ENCODE measurements at places on chromosomes 5 and 9.

DNA sequence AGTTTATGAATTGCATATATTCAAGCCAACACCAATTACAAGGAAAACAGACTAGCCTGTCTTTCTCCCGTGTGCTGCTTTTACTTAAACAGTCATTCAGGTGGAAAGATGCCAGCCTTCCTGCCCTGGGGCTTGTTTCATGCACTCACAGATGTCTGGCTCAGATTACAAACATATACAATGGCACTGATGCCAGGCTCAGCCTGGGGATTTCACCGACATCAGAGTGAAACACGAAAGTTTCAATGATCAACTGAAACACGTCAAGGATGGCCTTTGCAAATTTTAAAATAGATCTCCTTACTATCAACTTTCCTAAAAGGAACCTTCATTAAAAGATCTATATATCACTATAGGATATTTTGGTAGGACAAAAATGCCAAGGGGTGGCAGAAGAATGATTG lies 1576.5 kb downstream of the EFNA5 start:
- DNase-seq = peak; percentile 70

DNA sequence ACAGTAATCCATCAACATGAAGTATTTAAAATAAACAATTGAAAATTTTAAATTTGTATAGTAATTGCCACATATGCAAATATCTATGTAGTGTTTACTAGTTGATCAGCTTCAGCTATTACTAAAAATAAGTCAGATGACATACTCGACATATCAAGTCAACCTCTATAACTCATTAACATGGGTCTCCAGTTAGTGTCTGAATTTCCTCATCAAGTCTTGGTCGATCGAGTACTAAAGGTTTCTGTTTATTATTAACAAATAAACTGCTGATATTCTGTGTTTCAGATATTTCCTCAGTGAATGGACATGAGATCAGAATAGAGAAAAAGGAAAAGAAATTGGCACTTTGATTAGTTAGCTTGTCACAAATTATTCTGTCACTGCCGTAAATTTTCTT lies 266.5 kb upstream of the ITGA1 start:
- no peak for DNase-seq

DNA sequence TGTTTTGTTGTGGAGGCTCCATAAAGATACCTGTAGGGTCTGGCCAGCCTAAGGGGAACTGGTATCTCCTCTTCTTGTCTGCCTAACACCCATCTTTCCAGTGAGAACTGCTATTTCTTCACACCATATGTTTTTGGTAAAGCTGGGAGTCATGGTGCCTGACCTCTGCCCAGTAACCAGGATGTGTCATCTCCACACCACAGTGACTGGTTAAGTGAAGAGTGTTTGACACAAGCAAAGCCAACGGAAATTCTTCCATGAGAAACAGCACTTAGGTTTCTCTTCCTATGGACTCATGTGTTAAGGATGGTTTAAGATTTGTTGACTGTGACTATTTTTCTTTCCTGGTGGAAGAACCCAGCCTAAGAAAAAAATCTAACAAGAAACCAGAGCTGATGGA lies 111.5 kb downstream of the HTR4 start:
- no peak for DNase-seq

DNA sequence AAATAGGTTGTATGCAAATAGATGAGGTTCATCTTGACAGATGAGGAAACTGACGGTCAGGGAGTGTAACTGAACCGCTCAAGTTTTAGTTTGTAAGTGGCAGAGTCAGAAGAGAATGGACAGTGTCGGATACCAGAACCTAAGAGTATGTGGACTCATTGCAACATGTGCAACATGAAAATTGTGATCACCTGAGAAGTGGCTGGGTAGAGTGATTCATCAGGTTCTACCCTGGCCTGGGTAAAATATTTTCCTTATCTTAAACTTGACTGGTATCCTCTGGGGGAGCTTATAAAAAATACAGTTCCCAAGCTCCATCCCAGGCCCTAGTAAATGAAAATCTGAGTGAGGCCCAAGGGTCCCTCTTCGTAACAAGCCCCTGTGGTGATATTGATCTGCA lies 35.2 kb upstream of the MIER3 start:
- DNase-seq = no peak

DNA sequence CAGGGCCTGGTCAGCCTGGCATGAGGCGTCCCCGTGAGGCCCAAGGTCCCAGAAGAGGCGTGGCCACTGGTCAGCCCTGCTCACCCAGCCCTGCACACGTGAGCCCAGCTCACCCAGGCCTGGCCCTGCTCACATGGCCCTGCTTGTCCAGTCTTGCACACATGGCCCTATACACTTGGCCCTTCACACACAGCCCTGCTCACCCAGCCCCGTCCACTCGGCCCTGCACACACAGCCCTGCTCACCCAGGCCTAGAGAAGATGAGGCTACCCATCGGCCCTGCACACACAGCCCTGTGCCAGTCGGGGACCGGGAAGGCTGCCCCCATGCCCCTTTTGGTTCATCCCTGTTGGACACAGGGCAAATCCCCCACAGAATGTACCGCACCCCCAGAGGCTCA lies 28.4 kb downstream of the ZDHHC11B start:
- DNase-seq = no peak

DNA sequence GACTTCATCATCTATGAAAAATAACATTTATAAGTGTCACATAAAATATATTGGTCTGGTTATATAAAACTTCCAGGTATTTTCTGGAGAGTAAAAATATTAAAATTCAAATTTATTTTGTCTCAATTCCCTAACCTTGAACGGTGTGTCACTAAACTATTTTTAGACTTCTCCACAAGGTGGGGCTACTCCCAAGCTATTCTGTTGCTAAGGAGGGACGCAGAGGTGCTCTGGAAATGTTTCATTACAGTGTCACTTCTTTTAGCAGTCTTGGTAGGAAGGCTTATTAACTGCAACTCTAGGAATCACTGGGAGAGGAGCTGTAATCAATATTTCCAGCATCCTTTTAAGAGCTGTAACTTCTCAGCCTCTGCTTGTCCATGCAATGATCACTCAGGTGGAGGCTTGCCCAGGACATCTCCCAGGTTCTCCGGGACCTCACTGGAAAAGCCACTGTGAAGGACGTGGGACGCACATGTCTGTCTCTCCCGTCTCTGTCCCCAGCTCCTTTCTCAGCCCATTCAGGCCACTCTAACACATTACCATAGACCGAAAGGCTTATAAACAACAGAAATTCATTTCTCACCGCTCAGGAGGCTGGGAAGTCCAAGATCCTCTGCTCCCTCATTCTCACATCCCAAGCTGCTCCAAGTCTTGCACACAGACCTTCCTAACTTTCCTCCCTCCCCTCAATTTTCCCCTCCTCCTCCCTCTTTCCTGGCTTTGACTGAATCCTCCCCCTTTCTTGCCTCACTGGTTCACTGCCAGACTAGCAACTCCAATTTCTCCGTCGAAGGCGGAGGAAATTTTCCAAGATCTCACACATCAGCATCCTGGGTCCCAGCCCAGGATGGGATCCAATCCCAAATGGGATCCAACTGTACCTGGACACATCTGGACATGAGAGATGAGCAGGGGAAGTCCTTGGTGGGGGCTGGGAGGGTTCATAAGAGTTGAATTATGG lies 32.7 kb upstream of the DNAH5 start:
- peak; percentile 69 for DNase-seq

DNA sequence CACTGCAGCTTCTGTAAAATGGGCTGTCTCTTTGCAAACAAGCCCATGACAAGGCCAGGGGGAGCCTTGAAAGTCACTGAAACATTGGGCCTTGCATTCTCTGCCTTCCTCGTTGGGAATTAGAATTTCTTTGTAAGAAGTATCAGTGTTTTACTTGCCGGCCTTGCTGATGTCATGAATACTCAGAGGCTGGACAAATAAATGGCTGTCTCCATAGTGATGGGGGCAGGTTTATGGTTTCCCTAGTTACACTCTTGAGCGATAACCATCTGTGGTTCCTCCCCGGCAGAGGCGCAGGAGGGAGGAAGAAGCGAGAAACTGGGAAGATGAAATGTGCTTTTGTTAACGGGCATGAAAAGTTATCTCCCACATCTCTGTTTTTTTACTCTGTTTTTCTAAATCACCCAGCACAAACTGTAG lies 272.7 kb upstream of the PANK3 start:
- DNase-seq = peak; percentile 67

GRCh38 chr5:26761446-26761845 lies 276.9 kb downstream of the CDH9 start:
- no peak for DNase-seq

- peak; percentile 61 for DNase-seq
Observed at GRCh38 chr5:11619339-11620024, 284.8 kb downstream of the CTNND2 start.

DNA sequence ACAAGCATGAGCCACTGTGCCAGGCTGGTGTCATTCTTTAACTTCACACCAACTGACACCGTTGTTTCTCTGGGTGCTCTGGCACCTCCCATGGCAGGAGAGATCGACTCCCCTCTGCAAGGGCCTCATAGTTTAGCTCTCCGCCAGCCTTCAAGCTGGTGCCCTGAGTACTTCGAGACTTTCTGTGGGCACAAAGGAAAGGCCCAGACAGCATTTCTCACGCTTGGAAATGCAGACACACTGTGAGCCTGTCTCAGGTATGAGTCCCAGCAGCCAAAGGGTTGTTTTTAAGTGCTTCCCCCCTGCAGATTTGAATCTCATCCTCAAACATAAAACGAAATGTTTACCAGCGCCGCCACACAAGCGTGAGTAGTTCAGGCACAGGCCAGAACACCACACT lies 11.1 kb upstream of the TCF7 start:
- no peak for DNase-seq

GRCh38 chr9:114606068-114606467 lies 5.0 kb upstream of the TMEM268 start:
- DNase-seq = no peak

DNA sequence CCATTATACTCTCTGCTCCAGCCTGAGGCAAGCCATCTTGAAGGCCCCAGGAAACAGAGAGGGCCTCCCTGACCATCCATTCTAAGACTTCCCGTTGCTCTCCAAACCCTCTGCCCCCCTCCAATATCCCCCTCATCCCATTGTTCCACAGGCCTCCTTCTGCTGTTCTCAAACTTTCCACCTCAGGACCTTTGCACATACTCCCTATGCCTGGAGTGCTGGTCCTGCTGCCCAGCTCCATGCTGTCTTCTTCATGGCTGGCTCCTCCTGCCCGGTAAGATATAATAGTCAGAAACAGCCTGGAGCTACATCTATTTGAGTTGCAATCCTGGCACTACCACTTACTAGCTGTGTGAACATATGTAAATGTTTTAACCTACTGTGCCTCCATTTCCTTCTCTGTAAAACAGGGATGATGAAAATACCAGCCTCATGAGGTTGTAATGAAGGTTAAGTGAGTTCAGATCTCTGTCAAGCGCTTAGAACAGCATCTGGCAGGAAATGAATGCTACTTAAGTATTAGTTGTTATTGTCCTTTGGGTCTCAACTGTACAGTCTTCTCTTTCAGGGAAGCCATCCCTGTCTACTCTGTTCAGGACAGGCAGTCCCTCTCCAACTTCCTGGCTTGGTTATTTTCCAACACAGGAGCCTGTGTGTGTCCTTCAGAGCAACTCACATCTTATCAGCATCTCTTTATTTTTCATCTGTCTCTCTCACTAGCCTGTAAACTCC lies 45.8 kb downstream of the TMOD1 start:
- DNase-seq = no peak

DNA sequence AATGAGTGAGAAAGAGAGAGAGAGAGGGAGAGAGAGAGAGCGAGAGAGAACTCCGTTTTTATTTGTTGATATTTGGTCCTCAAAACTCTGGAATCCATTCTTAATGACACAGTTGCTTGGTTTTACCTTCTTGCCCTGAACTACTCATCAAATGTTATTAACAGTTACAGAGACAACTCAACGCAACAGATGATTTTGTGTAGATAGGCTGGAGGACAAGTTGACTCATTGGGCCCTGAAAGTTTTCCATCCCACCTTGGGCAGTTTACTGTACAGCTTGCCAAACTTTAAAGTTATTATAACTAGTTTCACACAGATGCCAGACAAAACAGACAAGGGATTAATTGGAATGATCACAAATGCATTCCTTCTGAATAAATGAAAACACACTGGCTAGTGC lies 339.9 kb downstream of the ARL15 start:
- peak; percentile 22 for DNase-seq

DNA sequence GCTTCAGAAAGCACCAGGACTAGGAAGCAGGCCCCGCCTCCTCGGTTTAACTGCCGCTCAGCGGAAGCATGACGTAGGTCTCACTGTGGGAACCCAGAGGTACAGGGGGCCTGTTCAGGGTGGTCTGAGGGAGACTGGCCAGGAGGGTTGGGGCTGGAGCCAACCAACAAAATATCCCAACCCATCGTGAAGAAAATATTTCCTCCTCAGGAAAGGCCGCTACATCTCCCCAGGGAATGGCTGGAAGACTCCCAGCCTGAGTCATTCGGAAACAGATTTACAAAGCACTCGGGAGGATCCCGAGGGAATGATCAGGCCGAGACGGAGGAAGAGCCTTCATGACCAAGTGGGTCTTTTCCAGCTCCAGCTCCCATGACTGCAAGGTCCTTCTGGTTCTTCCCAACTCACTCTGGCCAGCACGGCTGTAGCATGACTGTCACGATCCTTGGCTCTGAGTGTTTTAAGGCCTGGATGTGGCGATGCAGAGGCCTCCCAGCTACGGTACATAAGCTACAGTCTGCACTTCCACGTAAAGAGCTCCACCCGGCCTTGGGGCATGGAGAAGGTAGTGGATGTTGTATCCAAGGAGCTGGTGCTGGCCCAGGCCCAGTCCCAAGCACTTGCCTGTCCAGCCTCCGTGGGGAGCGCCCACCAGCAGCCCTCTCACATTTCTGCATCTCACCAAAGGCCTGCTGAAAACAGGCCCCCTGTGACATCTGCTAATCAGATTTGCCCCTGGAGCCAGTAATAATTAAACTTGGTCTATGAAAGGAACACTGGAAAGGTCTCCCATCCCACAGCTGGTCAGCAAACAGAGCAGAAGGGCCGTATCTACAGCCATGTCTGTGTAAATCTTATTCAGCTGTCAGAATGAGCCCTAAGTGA lies 100.6 kb downstream of the LHFPL2 start:
- DNase-seq = peak; percentile 54

DNA sequence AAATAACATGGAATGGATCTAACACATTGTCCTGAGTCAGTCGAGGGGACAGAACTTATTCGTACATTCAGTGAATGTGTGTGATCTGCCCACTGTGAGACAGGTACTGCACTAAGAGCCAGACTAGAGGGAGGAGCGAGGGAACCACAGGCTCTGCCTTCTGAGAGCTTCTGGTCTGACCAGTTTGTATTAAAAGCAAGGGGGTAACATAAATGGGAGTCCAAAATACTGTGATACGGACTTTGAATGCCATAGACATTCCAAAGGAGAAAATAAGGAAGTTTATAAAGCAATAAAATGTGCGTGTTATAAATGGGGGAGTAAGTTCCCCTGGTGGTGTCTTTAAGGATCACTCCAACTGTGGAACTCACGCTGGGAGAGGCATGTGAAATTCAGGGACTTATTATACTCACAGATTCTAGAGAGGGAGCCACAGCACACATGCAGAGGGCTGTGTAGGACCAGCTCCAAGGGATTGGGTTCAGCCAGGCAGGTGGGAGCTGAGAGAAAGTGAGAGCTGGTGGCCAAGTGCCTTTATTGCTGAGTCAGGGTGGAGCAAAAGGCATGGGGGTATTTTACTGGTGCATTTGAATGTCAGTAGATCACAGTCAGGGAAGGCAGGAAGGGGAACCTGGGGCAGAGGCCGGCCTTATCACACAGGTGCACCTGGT lies 186.5 kb upstream of the WWC1 start:
- peak; percentile 64 for DNase-seq

Measured in eye (tissue), 1 donor.